ENCODE measurements at places on chromosomes 1 and 21.
A peak's percentile ranks its signal among the peaks of the same experiment; 100 is the strongest.

GRCh38 chr21:38240129-38240528 is 16.7 kb upstream of the KCNJ15 start:
- H3K36me3 ChIP-seq: no peaks in the 10 kb centered on the region
- no peaks in the 10 kb centered on the region for H3K27me3 ChIP-seq
- peak overlapping the region; percentile 99 for H3K27ac ChIP-seq
- peaks cover 51% of the 10 kb centered on the region for H3K4me1 ChIP-seq
- H3K4me3 ChIP-seq: no peak overlapping the region

GRCh38 chr1:231630558-231631205 is 4.1 kb downstream of the DISC1 start:
- no peak overlapping the region for H3K4me3 ChIP-seq
- no peaks in the 10 kb centered on the region for H3K36me3 ChIP-seq
- H3K27me3 ChIP-seq: no peaks in the 10 kb centered on the region
- H3K27ac ChIP-seq: no peak overlapping the region
- no peak for DNase-seq

DNA sequence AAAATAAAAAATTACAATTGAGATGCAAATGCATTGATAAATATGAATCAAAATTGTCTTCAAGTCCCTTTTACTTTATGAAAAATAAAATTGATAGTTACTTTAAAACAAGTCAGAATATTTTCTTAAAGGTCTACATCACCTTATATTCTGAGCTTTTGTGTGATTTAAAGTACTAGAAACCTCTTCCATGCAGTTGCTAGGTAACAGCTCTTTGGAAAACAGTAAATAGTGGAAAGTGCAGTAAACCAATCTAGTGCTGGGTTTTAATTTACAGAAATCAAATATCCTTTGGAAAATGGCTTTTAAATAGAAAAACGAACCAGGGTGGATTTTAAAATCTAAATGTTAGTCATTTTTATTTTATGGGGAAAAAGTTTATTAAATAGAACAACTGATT is 227.9 kb downstream of the KCNT2 start:
- no peaks in the 10 kb centered on the region for H3K36me3 ChIP-seq
- no peaks in the 10 kb centered on the region for H3K27me3 ChIP-seq
- DNase-seq: no peak
- H3K4me3 ChIP-seq: no peak overlapping the region
- H3K4me1 ChIP-seq: no peaks in the 10 kb centered on the region

DNA sequence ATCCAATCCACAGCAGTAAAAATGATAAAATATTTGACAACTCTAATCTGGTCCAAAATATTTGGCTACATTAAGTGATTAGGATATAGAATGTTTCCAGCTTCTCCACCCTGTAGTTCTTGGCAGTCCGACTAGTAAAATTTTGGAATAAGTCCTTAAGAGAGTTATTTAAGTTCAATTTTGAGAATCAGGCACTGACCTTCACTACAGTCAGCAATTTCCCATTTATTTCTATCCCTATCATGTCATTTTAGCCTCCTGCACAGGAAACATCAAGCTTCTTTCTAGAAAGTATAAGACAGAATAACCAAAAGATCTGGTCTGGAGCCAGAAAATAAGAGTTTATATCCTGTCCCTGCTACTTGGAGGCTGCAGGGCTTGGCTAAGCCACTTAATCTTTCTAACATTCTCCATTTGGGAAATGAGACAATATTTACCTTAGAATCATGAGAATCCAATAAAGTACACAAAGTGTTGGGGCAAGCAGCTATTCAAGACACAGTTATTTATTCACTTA is 162.2 kb downstream of the DPYD start:
- no peaks in the 10 kb centered on the region for H3K4me1 ChIP-seq
- no peak overlapping the region for H3K4me3 ChIP-seq
- H3K27me3 ChIP-seq: no peaks in the 10 kb centered on the region
- H3K36me3 ChIP-seq: no peaks in the 10 kb centered on the region

GRCh38 chr1:188065917-188066316 is 1237.2 kb downstream of the PLA2G4A start:
- no peak overlapping the region for H3K4me3 ChIP-seq
- H3K27ac ChIP-seq: peak overlapping the region; percentile 31
- no peak for DNase-seq
- no peaks in the 10 kb centered on the region for H3K27me3 ChIP-seq

DNA sequence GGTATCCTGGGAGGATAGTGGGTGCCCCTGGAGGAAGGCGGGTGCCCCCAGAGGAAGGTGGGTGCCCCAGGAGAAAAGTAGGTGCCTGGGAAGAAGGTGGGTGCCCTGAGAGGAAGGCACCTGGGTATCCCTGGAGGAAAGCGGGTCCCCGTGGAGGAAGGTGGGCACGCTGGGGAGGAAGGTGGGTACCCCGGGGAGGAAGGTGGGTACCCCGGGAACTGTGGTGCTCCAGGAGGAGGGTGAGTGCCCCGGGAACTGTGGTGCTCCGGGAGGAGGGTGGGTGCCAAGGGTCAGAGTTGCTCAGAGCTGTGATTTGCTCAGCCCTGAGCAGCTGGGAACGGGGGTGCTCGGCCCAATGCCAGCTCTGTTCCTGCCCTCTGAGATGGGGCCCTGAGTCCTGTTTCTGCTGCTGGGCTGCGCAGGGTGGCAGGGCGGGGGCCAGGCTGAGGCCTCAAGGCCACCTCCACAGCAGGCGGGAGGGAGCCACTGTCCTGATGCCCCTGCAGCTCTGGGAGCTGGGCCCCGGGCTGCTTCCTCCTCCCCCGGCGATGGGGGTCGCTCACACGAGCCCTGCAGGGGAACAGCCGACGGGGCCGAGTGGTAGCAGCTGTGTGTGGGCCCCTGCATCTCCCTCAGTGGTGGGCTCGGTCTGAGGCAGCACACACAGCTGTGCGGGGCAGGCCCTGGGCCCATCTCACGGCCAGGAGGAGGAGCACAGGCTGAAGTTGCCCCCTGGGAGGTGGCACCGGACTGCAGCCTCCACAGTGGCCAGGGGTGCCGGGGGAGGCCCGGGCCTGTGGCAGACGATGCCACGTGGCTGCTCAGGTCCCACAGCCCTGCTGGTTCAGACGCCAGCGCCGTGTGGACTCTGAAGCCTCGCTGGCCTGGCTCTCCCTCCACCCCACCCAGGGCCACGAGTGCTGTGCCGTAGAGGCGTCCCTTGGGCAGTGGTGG is 57.4 kb downstream of the SLX9 start:
- DNase-seq: peak; percentile 59
- H3K4me1 ChIP-seq: peaks cover 8% of the 10 kb centered on the region
- no peaks in the 10 kb centered on the region for H3K36me3 ChIP-seq
- no peaks in the 10 kb centered on the region for H3K27me3 ChIP-seq

DNA sequence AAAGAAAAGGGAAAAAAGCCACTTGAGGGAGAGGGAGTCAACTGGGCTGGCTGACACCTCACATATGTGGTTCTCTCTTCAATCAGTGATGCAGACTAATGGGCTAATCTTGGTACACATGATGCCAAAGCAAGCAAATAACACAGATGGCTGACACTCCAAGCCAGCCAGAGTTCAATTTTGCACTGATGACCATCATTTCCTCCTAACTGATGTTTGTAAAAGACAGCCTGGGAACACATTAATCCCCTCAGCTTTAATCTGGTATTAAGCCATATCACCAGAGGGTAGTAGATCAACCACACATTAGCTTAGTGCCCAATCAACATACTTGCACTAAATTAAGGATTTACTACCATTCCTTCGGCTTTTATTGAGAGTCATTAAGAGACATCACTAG is 2.8 kb downstream of the VPS72 start:
- no peak for DNase-seq
- H3K27ac ChIP-seq: no peak overlapping the region
- H3K4me1 ChIP-seq: peaks cover 5% of the 10 kb centered on the region

All from RWPE2 (cell line).